ENCODE measurements at places on chromosomes 12 and 14.
A peak's percentile ranks its signal among the peaks of the same experiment; 100 is the strongest.

GRCh38 chr14:63853831-63854293, 1.1 kb downstream of the SYNE2 start:
- no peak for DNase-seq

GRCh38 chr12:126361804-126362203, 1296.6 kb downstream of the AACS start:
- no peak for DNase-seq

DNA sequence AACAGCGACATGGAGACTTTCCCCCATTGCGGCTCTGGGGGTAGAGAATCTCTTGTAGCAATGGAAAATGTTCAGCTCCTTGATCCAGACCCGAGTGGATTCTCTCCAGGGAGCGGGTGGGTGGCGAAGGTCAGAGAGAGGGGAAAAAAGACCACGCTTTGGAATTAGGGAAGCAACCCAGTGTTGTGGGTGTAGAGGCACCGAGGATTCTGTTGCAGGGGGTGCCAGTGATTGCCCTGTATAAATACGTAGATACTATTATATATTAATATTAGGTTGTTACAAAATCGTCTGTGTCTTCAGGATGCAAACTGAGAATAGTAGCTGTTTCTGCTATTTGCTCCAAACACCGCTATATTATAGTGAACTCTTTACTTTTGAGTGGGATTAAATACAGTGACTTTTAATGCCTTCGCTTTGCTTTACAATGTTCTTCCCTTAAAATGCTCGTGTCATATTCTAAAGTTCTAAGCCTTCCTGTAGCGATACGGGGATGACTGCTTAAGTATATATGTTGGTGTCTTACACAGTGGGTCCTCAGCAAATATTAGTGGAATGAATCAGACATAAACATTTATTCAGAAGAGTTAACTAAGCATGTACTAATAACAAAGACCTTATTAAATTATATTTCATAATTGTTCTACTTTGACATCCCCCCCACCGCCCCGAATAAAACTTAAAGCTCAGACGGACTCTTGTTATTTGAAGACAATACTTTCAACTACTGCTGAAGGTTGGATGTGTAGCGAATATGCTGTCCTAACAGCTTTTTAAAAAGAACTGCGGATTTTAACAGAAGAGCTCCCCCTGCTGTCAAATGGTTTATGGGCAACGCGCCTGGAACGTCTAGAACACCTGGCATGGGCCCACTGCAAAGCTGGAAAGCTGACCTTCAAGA, 136.4 kb upstream of the KRAS start:
- DNase-seq: peak; percentile 87

- DNase-seq: no peak
These were observed 189.4 kb upstream of the ALG10 start for GRCh38 chr12:33832900-33833299.

GRCh38 chr12:64767495-64767894, 8.3 kb upstream of the GNS start:
- DNase-seq: no peak

- no peak for DNase-seq
These were observed 212.3 kb upstream of the FOXN3 start for GRCh38 chr14:89629383-89629782.

DNA sequence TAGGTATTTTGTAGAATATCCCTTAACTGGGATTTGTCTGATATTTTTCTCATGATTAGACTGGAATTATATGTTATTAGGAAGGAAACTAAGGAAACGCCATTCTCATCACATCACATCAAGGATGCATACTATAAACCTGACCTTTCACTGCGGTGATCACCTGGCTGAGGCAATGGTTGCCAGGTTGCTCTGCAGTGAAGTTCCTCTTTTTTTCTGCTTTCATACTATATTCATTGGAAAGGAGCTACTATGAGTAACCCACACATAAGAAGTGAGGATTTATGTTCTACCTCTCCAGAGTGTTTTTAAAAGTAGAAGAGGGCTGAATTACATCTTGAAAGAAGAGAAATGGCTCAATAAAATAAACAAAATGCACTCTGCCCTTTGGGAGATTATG, 31.0 kb upstream of the GRIP1 start:
- no peak for DNase-seq

GRCh38 chr12:120489018-120489417, 6.9 kb upstream of the DYNLL1 start:
- no peak for DNase-seq

DNA sequence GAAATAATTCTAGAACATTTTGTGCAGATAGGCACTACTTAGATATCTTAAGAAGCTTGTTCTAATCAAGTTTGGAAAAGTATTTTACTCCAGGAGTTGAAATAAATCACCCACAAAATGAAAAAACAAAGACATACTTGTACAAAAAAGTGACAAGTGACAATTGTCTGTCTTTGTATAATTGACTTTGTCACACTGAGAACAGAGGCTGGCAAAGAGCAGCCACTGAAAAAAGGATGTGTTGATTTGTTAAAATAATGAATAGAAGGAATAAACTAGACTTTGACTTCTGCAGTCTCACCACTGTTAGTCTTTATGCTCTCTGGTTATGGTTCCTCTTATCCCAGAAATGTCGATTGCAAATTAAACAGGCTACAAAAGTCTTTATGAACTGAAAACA, 77.6 kb downstream of the PTPRR start:
- no peak for DNase-seq

GRCh38 chr12:26374934-26375680, 179.7 kb downstream of the SSPN start:
- no peak for DNase-seq

DNA sequence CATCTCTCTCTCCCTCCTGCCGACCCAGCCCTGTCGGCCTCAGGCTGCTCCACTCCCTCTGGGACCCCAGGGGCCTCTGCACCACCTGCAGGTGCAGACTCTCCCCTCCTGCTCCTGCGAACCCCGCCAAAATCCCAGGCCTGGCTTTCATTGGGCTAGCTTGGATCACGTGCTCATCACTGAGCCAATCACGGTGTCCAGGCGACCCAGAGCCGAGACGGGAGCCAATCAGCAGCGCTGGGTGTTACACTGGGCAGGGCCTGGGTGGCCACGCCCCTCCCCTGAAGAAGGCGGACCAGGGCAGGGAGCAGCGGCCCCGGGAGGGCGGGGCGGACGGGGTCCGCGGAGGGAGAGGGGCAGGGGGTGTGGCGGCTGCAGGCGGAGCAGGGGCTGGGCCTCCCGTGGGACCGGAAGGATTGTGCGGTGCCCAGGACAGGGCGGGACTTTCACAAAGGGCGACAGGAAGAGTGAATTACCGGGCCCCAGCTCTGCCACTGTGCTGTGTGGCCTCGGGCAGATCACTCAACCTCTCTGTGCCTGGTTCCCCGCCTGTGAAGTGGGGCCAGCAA, 66.6 kb upstream of the FBRSL1 start:
- no peak for DNase-seq

DNA sequence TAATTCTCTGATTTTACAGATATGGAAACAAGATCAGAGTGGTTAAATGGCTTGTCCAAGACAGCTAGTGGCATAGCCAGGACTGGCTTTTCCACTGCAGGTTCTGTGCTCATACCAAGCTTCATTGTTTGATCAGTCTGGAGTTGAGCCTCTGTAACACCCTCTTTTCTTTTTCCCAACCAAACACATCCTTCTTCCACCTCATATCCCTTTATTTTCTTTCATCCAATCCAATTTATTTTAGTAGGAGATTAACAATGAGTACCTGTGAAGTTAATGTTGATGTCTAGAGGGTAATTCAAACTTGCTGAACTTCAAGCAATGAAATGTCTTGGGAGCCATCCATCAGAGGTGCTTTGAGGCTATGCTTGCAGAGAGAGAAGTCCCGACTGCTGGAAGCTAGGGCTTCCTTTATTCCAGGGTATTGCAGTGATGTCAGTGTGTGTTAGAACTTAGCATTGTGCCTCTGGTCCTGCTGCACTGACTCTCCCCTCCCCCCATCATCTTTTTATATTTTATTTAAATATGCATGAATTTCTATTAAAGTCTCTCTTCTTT, 452.1 kb upstream of the PDE3A start:
- no peak for DNase-seq

DNA sequence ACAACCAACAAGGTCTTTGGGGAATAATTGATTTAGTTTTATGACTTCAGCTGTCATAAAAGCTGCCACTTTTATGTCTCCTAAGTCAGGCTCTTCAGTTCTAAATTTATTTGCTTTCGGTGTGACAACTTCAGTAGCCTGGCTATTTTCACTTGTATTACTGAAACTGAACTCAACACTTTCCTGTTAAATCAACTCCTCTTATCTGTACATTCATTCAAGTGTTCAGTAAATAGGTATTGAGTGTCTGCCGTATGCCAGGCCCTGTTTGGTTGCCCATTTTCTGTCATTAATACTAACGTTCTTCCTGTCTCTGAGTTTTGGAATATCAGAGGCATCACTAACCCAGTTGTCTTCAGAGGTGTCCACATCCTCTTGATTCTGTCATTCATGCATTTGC, 7.5 kb downstream of the UTP20 start:
- DNase-seq: no peak

GRCh38 chr12:23694920-23695319, 254.6 kb downstream of the SOX5 start:
- DNase-seq: no peak

GRCh38 chr12:55760663-55761062, 17.7 kb downstream of the GDF11 start:
- DNase-seq: no peak

DNA sequence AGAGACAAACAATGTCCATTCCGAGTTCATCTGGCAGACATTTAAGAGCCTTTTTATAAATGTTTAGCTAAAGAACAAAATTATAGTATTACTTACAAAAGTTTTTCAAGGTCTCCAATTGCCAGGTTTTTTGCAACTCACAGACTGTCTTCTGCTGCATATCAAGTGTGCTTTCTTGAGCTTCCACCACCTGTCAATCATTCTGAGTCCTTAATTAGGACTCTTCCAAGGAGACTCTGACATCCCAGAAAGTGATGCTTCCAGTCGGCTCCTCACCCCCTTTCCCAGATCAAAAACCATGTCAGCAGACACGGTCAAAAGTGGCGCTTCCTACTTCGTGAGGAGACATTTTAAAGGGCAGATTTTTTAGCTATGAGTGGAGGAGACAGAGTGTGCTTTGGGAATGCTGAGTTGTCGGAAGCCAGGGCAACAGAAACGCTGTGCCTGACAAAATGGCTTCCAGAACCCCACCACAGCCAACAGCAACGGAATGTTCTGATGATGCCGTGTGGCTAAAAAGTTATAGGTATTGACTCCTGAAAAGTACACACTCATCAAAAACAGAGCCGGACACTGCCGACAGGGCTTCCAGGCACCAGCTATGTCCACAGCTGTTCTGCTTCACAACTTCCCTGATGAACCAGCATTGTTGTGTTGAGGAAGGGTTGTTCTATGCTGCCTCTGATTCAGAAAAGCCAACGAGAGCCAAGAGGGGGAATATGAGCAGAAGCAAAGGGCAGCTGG, 116.1 kb upstream of the SLC35F4 start:
- no peak for DNase-seq

DNA sequence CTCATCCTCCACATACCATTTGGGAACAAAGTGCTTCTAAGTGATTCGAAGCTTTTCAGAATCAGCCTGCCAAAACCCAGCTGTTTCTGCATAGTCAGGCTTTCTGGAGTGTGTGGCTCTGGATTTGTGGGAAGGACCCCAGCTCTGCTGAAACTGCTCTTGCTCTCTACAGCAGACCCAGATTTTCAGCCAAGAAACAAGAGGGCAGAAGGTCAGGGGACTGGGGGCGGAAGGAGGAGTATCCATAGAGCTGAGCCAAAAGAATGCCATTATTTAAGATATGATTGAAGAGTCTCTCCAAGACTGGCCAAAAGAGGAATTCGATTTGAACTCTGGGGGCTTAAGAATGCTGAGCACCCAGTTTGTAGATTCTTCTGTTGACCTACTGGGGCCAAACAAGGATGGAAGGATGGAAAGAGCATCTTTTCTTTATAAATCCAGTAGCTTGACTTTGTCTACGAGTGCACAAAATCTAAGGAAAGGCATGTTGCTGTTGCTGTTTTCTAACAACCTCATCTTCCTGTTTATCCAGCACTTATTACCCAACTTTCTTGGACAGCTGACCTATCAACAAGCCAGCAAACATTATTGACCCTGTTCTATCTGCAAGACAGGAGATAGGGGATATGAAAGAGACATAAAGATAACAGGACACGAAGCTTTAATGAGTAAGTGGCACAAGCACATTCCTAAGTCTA, 29.2 kb downstream of the FBLN5 start:
- DNase-seq: no peak

DNA sequence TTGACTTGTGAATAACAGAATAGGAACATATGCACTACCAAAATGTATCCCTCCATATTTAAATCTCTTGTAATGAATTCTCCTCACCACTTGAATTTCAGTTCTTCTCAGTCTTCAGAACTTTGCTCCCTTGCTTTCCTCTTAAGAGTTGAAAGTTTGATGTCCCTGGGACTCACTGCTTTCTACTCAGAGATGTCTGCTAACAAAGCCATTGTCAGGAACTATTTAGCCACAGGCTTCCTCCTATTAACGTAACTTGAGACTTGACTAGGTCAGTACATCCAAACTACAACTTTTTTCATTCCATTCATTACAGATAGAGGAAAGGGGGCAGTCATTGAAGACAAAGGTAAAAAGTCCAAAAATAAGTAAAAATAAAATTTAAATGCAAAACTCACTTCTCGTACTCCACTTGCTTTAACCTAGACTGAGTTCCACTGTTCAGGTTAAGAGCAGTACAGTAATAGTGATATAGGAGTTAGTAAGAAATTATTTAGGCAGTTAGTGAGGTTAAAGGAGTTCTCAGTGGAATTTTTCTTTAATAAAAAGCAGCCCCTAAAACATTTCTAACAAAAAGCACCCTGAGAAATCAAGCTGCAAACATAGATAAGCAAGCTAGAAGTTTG, 364.2 kb downstream of the SOX5 start:
- DNase-seq: no peak

DNA sequence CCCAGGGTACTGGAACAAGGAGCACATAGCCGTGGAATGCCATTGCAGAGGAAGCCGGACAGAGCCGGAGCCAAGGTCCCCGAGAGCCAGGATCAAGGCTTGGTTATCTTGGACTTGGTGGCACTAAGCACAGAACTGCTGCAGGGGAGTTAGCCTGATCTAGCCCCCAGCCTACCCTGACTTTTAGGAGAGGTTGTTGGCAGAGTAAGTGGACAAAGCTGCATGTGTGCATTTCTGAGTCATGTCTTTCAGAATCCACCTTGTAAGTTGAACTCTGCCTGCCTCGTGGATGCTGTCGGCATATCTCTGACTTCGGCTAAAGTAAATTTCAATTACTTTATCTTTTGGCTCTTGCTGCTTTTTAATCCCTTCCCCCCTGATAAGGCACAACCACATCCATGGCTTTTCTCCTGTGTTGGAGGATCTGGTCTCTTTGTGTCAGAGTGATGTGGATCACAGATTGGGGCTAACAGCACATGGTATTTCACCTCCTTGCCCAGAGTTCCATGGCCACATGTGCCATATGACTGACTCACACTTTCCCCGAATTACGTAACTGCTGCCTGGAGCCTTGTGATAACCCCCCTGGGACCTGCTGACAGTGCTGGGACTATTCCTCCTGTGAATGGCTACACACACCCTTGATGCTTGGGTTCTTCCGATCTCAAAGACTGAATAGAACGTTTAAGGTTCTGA, 240.3 kb downstream of the EMP1 start:
- DNase-seq: no peak

GRCh38 chr12:65896743-65897142, 72.5 kb downstream of the HMGA2 start:
- DNase-seq: no peak

GRCh38 chr14:103078420-103078749, 5.6 kb upstream of the LBHD2 start:
- DNase-seq: peak; percentile 87

- DNase-seq: no peak
These were observed 458.8 kb downstream of the TMEM117 start for GRCh38 chr12:44294649-44295048.
